Skin of body (tissue), 3 donors: ENCODE measurements at places on chromosomes 7 and 10.

DNA sequence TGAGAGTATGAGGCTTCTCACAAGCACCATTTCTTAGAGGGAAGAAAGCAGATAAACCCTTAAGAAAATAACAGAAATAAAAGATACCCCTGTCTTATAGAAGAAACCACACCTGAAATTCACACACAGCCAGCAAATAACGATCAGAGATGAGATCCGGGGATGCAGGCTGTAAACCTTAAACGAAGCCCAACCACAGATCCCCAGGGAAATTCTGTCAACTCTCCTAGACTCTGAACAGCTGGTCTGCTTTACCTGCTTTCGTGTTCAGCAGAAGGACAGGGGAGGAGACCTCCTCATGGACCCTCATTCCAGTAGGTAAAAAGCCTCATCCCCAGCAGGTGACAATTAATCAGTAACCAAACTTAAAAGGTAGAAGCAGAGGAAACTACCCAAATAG, 45.0 kb downstream of the VOPP1 start:
- no peak for DNase-seq

GRCh38 chr7:106918991-106919390, 53.9 kb downstream of the PIK3CG start:
- DNase-seq = no peak

DNA sequence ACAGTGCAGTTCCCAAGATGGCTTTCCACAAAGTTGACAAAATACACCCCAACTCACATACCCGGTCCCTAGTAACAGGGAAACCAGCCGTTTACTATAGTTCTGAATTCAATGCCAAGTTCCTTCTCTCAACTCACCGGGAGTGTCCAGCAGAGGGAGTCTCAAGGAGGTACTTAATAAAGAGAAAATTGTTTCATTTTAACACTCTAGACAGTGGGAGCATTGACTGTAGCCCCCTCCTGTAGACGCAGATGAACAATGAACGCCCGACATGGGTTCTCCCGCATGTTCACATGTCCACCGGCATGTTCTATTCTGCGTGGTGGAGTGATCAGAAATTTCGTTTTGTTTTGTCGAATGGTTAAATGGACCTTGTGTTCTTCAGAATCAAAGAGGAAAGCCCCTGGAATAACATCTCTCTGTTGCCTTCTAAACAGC, 1.9 kb downstream of the HIPK2 start:
- peak; percentile 48 for DNase-seq

DNA sequence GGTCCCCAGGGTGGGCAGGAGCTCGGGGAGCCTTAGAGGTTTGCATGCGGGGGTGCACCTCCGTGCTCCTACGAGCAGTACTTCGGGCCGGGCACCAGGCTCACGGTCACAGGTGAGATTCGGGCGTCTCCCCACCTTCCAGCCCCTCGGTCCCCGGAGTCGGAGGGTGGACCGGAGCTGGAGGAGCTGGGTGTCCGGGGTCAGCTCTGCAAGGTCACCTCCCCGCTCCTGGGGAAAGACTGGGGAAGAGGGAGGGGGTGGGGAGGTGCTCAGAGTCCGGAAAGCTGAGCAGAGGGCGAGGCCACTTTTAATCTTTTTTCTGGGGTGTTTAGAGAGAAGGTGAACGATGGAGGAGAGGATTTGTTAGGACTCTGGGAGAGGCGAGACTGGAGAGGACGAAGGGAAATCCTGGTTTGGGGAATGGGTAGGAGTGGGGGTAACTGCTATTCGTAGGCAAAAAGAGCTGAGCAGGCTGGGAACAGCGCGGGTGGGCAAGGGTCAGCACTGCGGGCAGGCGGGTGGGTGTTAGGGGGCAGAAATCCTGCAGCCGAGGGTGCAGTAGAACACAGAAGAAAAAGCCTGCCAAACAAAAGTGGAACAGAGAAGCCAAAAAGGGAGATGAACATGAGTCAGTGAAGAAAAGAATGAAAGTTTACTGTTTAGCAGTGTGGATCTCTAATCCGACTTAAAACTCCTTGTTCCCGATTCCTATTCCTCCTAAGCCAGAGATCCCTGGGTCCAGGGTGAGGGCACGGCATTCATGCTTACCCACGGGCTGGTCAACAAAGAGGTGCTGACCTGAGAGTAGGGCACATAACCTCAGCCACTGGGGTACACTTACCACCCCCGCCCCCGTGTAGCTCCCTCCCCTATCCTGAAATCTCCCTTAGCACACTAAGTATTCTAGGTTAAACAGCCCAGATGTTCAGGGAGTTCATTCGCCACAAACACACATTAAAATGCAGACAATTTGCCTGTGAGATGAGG, 26.9 kb downstream of the PRSS2 start:
- no peak for DNase-seq

DNA sequence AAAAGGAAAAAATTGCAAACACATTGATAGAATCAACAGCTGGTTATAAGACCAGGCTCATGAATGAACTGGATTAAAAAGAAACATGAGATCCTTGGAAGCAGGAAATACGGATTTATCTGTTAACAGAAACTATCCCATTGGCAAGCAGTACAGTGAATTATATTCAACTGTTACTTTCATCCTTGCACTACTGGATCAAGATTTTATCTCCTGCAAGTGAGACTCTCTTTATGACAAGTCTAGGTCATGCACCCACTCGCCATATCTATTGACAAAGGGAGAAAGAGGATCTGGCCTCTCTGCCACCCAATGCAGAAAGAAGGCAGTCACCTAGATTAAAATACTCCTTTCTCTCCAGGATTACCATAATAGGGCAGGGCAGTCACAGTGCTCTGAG, 41.4 kb downstream of the CSTF2T start:
- DNase-seq = peak; percentile 27

DNA sequence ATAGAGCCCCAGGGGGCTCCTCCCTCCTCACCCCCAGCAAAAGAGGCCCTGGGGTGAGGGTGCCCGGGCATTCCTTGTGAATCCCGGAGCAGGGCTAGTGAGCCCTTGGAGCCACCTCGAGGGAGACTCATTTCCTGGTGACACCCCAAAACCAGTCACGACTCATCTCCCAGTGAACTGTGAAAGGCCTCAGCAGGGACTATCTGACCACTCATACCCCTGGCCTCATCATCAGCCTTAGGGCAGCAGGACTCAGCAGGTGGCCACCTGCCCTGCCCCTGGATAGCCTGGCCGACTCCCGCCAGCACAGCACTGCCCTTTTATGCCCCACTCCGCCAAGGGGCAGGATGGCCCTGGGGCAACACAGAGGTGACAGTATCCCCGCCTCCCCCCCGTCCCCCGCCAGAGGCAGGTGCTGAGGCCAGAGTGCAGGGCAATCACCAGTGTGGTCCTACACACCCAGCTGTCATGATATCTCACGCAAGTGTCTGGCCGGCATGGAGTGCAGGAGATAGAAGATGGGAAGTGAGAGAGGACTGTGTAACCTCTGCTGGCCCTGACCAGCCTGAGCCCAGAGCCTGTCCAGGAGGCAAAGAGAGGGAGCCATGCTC, 3.2 kb downstream of the SNCG start:
- DNase-seq = no peak

- DNase-seq = no peak
These were observed 132.9 kb downstream of the PIP4K2A start for GRCh38 chr10:22581461-22581860.

DNA sequence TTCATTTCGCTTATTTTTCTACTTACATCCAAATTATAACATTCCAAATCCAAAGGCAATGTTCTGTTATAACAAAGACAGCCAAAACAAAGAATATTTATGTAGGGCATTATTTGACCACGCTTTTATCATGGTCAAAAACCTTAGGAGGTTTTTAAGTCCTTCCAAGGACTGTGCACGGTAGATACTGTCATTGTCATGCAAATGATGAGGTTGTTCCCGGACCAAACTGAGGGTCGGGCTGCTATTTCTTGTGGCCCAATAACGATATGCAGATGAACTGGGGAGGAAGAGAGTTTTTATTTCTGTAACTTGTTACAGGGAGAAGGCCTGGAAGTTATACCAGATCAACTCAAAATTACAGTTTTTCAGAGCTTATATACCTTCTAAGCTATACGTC, 56.6 kb upstream of the STEAP4 start:
- no peak for DNase-seq

DNA sequence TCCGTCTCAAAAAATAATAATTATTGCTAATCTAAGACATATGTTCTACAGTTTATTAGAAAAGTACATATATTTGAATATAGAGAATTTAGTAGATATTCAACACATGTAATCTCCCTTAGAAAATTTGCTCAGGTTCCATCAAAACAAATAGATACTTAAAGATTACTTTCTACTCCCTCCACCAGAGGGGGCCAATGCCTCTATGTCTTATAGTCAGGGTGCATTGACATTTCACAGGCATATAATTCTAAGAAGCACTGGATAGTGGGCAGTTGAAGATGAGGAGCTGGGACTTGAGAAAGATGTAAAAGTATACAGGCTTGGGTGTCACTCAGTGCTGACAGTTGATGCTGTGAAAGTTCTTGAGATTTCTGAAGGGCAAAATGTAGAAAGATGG, 301.6 kb upstream of the HPS1 start:
- DNase-seq = no peak
